Sciatic nerve (tissue), 2 donors: ENCODE measurements at places on chromosomes 12 and 14. TPM values are rescaled to one million over a fixed set of nuclear protein-coding genes. Genes with fewer than 3 reads are reported as not detected.

DNA sequence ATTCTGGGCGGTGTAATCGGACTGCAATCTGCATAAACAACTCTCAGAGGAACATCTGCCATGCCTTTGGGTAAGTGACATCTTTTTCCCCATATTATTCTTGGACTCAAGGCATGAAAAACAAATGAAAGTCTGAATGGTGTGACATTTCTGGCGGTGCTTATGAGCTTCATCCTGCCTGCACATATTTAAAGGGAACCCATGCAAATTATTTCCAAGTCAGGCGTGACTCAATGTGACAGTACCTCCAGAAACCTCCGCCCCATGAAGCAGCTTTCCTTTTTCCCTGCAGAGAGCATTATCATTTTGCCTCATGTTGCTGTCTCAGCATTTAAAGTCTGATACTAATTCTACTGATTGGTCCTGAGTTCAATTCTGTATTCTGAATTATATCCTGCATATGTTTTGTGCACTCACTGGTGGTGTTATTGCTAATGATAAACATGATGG, 585.4 kb downstream of the SNAPC1 start:
- no peak for DNase-seq

- DNase-seq, result no peak
These were observed 17.5 kb upstream of the CELA1 start for GRCh38 chr12:51364001-51364400.

- DNase-seq, result no peak
These were observed 112.8 kb downstream of the EGLN3 start for GRCh38 chr14:33837943-33838683.

MMP19 gene
- total RNA-seq, result 9.1 TPM

UTP20 gene
- total RNA-seq, result 13.0 TPM

RNASE8 gene
- not detected for total RNA-seq

GRCh38 chr14:70708717-70709570, 67.2 kb downstream of the TTC9 start:
- no peak for DNase-seq
